ENCODE measurements at places on chromosomes 6 and 20.

DNA sequence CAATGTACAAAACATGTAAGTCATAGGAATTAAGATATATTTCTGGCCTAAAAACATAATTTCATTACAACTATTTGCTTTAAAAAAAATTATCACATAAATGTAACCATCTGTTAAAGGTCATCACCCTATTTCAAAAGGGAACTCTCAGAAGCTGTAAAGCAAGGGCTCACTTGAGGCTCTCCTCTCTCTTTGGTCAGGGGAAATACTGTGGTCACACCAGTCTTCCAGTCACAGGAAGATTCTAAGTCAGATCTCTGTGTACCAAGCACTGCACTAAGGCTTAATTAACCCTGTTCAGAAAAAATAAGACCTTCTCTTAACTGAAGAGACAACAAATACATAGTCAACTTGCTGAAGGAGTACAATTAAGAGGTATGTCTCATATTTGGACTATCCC is 75.6 kb downstream of the MMS22L start:
- no peak for DNase-seq

GRCh38 chr6:21840428-21840827 is 246.9 kb downstream of the SOX4 start:
- no peak for DNase-seq

DNA sequence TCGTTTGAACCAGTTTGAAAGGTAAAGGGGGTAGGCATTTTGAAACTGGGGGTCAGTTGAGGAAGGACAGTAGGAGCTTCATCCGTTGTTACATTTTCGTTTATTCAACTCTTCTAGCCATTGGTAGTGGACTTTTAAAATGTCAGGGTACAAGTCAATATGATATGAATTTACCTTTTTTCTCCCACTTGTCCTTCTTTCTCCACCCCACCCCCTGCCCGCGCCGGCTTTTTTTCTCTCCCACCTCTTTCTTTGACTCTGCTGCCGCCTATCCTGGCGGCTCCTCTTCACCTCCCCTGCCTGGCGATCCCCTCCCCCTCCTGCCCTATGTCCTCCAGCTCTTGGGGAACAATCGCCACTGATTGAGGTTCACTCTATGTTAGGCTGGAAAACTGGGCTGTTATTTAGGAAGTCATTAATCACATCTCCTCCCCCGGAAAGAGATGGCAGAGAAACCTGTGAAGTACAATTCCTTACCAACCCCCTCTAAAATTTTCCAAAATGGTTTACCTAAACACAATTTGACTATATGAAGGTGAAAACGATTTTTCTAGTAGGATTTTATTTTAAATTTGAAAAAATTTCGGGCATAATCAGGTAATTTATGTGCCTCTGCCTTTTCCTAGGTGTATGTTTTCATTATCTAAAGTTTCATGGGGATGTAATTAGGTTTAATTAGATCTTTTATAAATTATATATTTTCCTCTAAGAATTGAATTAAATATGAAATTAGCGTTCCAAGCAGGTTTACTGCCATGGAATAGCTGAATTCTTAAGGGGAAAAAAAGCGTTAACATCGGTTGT is 778 bp upstream of the LIN28B start:
- DNase-seq: no peak

GRCh38 chr6:25963426-25964123 is 973 bp downstream of the TRIM38 start:
- no peak for DNase-seq

DNA sequence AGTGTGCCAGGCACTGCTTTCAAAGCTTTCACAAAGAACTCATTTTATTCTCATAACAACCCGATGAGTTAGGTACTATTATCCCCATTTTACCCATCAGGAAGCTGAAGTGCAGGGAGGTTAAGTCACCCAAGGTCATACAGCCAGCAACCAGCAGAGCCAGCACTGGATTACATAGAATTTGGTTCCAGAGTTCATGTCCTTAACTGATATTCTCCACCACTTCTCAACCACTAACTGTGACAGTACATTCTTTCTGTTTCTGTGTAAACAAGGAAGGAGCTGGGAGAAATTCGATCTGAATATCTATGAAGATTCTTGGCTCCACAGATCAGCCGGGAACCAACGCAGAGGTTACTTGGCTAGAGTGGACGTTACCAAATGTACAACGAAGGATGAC is 98.0 kb downstream of the KIF16B start:
- no peak for DNase-seq

Data from activated naive CD4-positive, alpha-beta T cell treated with anti-CD3 and anti-CD28 coated beads, Interleukin-2, amount 10 ng/mL, durations not matched to agents 7 days and 5 days (primary cell).